ENCODE measurements at places on chromosomes 11 and 22. TPM values are rescaled to one million over a fixed set of nuclear protein-coding genes. Genes with fewer than 3 reads are reported as not detected.

C22orf31 gene
- polyA plus RNA-seq = not detected

BSX gene
- not detected for polyA plus RNA-seq

TOMM22 gene
- polyA plus RNA-seq = 56.0 TPM

DDTL gene
- not detected for polyA plus RNA-seq

DNA sequence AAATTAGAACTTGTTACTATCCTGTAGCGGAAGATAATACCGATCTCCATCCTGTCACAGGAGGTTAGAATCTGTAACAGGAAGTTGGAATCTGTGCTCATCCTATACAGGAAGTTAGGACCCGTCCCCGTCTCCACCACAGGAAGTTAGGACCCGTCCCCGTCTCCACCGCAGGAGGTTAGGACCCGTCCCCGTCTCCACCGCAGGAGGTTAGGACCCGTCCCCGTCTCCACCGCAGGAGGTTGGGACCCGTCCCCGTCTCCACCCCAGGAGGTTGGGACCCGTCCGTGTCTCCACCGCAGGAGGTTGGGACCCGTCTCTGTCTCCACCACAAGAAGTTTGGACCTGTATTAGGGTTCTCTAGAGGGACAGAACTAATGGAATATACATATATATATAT, 52.2 kb downstream of the FBLN1 start:
- no peak overlapping the region for H3K27ac ChIP-seq
- no peak overlapping the region for H3K4me3 ChIP-seq
- H3K27me3 ChIP-seq = no peaks in the 10 kb centered on the region
- no peak for DNase-seq
- H3K36me3 ChIP-seq = no peaks in the 10 kb centered on the region
- H3K4me1 ChIP-seq = no peaks in the 10 kb centered on the region

DNA sequence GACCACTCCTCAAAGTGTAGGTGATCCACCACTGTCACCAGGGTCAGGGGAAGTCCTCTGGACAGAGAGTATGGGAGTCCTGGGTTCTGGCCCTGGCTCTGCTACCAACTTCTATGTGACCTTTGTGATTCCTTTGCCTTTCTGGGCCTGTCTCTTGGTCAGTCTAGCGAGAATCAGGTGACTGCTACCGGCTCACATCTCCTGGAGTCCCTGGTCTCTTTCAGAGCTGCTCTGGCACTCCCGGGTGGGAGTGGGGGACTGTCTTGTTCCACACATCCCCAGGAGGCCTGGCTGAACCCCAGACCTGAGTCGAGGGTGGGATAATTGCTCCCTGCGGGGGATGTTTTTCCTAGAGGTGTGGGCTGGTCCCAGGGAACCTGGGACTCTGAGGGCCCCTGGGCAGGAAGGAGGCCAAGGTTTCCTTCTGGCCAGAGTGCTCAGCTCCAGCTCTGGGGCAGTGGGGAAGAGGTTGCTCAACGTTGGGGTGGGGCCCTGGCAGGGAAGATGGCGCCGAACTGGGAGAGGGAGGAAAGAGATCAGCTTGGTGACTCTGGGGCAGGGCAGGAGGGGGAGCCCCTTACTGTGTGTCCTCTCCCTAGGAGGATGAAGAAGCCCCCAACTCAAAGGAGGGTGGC, 2.1 kb downstream of the SOX10 start:
- DNase-seq = no peak
- no peak overlapping the region for H3K4me3 ChIP-seq
- peaks cover 1% of the 10 kb centered on the region for H3K27me3 ChIP-seq
- H3K4me1 ChIP-seq = no peaks in the 10 kb centered on the region
- no peaks in the 10 kb centered on the region for H3K36me3 ChIP-seq

- H3K36me3 ChIP-seq = peaks cover 12% of the 10 kb centered on the region
- H3K27ac ChIP-seq = no peak overlapping the region
- no peak overlapping the region for H3K4me3 ChIP-seq
- no peak for DNase-seq
- no peaks in the 10 kb centered on the region for H3K27me3 ChIP-seq
- no peaks in the 10 kb centered on the region for H3K4me1 ChIP-seq
Measured at GRCh38 chr22:45818424-45819085, 146.9 kb downstream of the ATXN10 start.

DNA sequence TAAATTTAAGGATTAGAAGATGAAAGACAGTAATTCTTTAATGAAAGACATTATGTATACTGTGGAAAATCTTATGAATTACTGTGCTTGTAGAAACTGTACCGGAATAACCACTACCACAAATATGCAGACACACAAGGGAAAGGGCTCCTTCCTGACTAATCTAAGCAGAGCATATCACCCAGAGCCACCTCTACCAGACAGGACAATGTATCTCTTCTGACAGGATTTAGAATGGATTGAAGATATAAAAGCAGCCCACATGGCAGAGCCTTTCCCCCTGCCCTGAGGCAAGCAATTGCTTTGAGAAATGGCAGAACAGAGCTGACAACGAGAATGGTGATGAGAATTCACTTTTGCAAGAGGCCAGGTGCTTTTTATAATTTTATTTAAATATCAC, 144.1 kb downstream of the NOX4 start:
- no peak overlapping the region for H3K27ac ChIP-seq
- no peaks in the 10 kb centered on the region for H3K36me3 ChIP-seq
- no peaks in the 10 kb centered on the region for H3K27me3 ChIP-seq
- H3K4me1 ChIP-seq = no peaks in the 10 kb centered on the region
- DNase-seq = no peak

DNA sequence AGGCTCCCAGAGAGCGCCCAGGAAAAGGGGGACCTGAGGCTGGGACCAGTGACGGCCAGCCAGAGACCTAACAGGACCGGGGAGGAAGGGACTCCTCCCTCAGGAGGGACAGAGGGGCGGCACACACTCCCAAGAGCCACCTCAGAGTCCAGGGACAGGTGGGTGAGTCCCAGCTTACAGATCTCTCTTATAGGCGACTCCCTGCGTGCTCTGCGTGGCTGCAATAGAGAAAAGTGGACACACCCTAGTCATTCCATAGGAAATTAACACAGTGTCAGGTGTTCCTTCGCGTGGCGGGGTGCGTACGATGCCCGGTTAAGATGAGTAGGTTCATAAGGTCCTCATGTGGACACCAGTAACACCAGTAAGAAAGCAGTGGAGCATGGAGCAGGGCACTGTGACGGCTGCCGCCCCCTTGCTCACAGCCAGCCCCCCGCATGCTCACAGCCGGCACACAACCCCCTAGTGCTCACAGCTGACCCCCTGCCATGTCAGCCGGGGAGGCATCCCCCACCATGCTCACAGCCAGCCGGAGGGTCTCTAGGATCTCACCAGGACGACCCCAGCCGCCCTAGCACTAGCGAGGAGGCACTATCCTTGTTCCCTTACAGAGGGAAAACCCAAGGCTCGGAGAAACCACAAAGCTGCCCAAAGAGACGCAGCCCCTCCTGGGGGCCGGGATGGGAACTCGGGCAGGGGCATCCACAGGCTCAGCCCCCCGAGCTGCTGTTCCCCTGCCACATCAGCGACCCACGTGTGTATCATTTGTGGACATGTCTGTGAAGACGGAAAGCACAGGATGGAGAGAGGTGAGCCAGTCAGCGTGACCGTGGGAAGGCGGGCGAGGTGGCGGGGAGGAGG, 426.8 kb downstream of the TBC1D22A start:
- H3K4me1 ChIP-seq = no peaks in the 10 kb centered on the region
- H3K4me3 ChIP-seq = no peak overlapping the region
- no peak overlapping the region for H3K27ac ChIP-seq
- DNase-seq = no peak
- H3K36me3 ChIP-seq = no peaks in the 10 kb centered on the region

- no peaks in the 10 kb centered on the region for H3K36me3 ChIP-seq
- H3K4me1 ChIP-seq = peaks cover 16% of the 10 kb centered on the region
- DNase-seq = no peak
- no peak overlapping the region for H3K4me3 ChIP-seq
Measured at GRCh38 chr11:117837070-117837776, 12.7 kb upstream of the FXYD2 start.

GRCh38 chr11:118304227-118304567, 333 bp upstream of the CD3E start:
- H3K4me1 ChIP-seq = peaks cover 48% of the 10 kb centered on the region
- H3K27ac ChIP-seq = peak overlapping the region; percentile 95
- peaks cover 10% of the 10 kb centered on the region for H3K27me3 ChIP-seq
- no peak for DNase-seq

GRCh38 chr11:75260396-75261170, 20.0 kb downstream of the TPBGL start:
- peak overlapping the region; percentile 62 for H3K4me3 ChIP-seq
- H3K27ac ChIP-seq = peak overlapping the region; percentile 91
- peaks cover 58% of the 10 kb centered on the region for H3K4me1 ChIP-seq
- H3K36me3 ChIP-seq = no peaks in the 10 kb centered on the region
- peaks cover 12% of the 10 kb centered on the region for H3K27me3 ChIP-seq
- no peak for DNase-seq

- H3K4me3 ChIP-seq = no peak overlapping the region
- H3K27me3 ChIP-seq = peaks cover 22% of the 10 kb centered on the region
- no peaks in the 10 kb centered on the region for H3K36me3 ChIP-seq
- peaks cover 10% of the 10 kb centered on the region for H3K4me1 ChIP-seq
- H3K27ac ChIP-seq = no peak overlapping the region
Measured at GRCh38 chr11:130156108-130157022, 3.2 kb upstream of the ST14 start.

DNA sequence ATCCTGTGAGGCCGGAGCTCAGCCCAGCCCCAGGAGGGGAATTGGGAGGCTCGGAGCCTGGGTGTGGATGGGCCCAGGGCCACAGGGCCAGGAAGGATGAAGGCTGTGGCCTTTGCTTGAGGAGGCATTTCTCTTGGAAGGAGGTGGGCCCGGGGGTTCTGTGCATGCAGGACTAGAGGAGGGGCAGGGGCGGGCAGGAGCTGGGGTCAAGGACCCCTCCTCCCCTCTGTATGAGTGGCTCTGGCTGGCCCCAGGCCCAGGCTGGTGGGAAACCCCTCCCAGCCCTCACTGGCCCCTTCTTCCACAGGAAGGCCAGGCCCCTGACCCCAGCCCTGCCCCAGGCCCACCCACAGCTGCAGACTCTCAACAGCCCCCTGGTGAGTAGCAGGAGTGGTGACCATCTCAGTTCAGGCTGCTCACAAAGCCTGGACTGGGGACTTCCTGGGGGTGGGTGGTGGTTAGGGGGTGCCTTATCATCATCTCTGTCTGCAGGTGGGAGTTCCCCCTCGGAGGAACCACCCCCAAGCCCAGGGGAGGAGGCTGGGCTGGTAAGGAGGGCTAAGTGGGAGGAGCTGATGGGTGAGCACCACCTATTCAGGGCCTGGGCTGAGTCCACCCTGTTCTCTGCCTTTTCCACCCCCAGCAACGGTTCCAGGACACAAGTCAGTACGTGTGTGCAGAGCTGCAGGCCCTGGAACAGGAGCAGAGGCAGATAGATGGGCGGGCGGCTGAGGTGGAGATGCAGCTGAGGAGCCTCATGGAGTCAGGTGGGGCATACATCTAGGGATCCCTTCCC, 6.0 kb downstream of the KCNK7 start:
- no peak overlapping the region for H3K4me3 ChIP-seq
- H3K4me1 ChIP-seq = peaks cover 20% of the 10 kb centered on the region
- H3K36me3 ChIP-seq = peaks cover 3% of the 10 kb centered on the region
- peak; percentile 10 for DNase-seq
- no peak overlapping the region for H3K27ac ChIP-seq
- H3K27me3 ChIP-seq = peaks cover 6% of the 10 kb centered on the region

DNA sequence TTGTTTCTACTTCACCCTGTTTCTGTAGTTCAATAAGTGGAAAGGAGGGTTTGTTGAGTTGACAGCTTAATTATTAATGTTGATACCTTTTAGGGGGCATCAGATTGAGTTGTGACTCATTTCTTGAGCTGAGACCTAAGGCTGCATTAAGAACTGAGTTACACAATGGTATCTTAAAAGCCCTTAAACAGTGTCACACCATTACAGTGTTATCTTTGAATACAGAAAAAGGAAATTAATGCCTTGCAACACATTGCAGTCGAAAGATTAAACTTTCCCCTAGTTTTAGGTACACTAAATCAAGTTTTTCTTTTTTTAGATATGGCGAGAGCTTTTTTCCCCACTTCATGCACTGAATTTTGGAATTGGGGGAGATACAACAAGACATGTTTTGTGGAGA, 16.7 kb downstream of the PAFAH1B2 start:
- H3K4me3 ChIP-seq = no peak overlapping the region
- peak overlapping the region; percentile 24 for H3K27ac ChIP-seq
- peaks cover 1% of the 10 kb centered on the region for H3K27me3 ChIP-seq

DNA sequence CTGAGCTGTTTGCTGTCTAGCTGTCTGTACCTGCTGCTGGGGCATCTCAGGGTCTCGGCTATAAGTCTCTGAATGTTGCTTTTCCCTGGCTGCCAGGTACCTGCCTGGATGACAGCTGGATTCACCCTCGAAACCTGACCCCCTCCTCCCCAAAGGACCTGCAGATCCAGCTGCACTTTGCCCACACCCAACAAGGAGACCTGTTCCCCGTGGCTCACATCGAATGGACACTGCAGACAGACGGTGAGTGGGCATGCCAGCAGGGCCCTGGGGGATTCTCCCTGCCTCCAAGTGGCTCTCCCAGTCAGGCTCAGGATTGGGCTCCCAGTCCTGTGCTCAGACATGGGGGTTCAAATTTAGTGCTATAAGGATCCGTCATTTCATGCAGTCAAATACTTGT, 12.9 kb downstream of the IL17RA start:
- H3K36me3 ChIP-seq = peaks cover 51% of the 10 kb centered on the region
- H3K4me1 ChIP-seq = peaks cover 47% of the 10 kb centered on the region
- peak overlapping the region; percentile 76 for H3K4me3 ChIP-seq
- DNase-seq = no peak
- peak overlapping the region; percentile 64 for H3K27ac ChIP-seq
- H3K27me3 ChIP-seq = peaks cover 7% of the 10 kb centered on the region

DNA sequence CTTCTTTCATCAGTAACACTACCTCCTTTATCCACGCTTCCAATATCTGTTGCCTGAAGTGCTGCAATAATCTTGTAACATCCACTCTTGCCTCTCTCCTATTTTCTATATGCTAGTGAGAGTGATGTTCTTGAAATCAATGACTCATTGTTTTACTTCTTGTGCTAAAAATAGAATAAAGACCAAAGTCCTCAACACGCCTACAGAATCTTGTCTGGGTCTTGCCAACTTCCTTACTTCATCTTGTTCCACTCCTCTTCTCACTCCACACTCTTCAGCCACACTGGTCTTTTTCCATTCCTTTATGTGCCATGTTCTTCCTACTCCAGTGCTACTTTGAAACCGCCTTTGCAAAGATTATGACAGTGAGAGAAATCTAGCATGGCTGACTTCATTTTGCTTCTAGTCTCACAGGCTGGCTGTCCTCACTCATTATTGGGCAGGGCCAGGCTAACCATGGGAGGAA, 136.4 kb downstream of the CCDC81 start:
- DNase-seq = no peak
- peaks cover 5% of the 10 kb centered on the region for H3K27me3 ChIP-seq
- no peaks in the 10 kb centered on the region for H3K36me3 ChIP-seq
- H3K4me1 ChIP-seq = peaks cover 3% of the 10 kb centered on the region

DNA sequence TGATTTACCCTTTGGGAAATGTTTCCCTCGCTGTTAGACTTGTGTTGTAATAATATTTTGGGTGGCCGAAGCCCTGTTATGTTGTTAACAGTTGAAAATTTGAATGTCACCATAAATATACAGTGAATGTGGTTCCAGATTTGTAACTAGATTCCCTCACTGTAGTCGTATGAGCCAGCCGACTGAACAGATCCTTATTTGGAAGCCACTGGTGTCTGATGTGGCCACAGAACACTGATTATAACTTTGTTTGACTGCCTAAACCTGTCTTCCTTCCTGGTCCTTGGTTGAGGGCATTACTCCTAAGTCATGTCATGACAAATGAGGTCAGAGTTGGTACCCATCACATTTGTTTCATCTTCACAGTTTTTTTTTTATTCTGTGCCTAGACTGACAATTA, 45.4 kb downstream of the YAP1 start:
- H3K27me3 ChIP-seq = no peaks in the 10 kb centered on the region
- no peaks in the 10 kb centered on the region for H3K36me3 ChIP-seq
- no peak overlapping the region for H3K27ac ChIP-seq
- no peak for DNase-seq
- H3K4me3 ChIP-seq = no peak overlapping the region
- H3K4me1 ChIP-seq = no peaks in the 10 kb centered on the region

- no peak overlapping the region for H3K4me3 ChIP-seq
- H3K36me3 ChIP-seq = peaks cover 18% of the 10 kb centered on the region
- no peaks in the 10 kb centered on the region for H3K4me1 ChIP-seq
Measured at GRCh38 chr11:72369743-72370142, 64.6 kb downstream of the CLPB start.

Measured in immature natural killer cell (primary cell).